Activated CD4-positive, alpha-beta T cell treated with anti-CD3 and anti-CD28 coated beads, Interleukin-2, amount 50 U/mL, for 4 hours (primary cell): ENCODE measurements at places on chromosomes 11 and 22.

GRCh38 chr11:74571062-74571399, 21.4 kb upstream of the POLD3 start:
- no peak for DNase-seq

DNA sequence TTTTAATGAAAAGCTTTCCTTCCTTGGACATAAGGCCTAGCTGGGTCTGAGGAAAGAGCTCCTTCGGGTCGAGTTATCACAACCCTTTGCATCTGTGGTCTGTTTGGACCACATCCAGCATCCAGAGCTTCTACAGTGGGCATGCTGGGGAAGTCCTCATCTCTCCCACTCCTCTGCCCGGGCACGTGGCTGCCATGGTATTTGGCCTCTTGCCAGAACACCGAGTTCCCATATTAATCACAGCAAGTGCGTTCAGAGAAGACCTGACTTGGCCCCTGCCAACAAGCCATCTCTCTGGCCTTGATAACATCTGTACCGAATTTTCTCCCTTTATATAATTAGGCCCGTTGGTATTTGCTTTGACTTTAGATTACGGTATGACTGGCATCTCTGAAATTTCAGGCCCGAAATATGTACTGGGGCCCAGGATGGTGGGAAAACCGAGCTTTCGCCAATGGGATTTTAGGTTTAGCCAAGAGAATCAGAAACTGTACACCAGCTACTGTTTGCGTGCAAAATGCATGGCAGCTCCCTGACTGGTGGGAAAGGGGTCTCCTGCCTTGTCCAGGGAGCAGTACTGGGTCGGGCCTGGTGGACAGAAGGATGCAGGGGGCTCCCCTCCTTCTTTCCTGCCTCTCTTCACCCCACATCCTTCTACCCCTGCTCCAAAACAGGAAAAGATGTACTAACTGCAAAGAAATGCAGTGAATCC, 90.0 kb downstream of the MICAL2 start:
- DNase-seq, result no peak

DNA sequence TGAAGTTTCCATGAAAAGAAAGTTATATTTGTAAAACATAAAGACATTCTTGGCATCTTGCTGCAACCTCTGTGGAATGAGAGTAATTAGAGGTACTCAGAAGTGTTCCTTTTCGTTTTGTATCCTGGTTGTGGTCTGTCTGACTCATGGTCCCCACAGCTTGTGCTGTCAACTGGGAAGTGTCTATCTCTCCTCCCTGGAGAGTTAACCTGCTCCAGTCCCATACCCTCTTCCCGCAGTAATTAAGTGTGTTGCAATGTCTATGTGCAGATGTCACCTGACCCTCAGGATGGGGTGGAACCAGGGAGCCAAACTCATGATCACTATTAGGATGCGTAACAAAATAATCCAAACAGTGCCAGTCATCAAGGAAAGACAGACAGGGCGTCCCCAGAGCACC, 23.0 kb upstream of the ZDHHC13 start:
- DNase-seq, result no peak

GRCh38 chr11:93032580-93032979, 63.1 kb downstream of the MTNR1B start:
- DNase-seq, result no peak

- no peak for DNase-seq
Measured at GRCh38 chr22:39028281-39028680, 7.4 kb downstream of the APOBEC3D start.

DNA sequence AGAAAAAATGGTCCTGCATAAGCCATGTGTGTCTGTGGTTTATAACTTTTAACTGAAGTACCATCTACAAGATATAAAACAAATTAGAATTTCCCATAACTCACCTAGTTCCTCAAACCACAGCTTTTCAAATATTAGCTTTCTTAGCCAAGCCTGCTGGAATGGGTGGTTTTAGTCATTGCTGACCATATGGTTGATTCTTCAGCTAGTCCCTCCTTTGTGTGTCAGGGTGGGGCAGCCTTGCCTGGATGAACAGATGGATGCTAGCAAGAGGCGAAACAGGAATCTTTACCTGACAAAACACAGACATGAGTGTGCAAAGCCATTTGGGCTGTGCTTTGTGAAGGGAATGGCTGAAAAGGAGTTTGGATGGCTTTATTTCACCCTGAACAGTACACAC, 6.9 kb upstream of the B3GNT6 start:
- no peak for DNase-seq

- DNase-seq, result no peak
Measured at GRCh38 chr11:128198216-128198772, 389.1 kb downstream of the ETS1 start.

GRCh38 chr11:45683271-45684058, 18.0 kb upstream of the CHST1 start:
- no peak for DNase-seq

DNA sequence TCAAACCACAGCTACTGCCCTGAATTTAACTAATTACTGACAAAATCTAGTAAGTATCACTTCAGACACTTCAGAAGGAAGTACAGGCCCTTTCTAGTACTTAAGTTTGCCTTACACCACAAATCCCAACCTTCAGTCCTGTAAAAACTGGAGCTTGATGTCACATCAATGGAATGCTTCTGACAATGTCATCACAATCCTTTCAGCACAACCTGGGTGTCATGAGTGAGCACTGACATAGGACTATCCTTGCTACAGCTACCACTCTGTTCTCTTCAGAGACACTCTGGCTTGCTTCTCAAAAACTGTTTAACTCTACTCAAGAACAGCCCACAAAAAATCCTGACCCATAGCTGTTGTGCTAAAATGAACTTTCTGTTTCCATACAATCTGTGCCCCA, 108.2 kb downstream of the RRM1 start:
- DNase-seq, result no peak

- DNase-seq, result no peak
Measured at GRCh38 chr22:44555597-44555996, 57.6 kb upstream of the RTL6 start.

- no peak for DNase-seq
Measured at GRCh38 chr11:122711362-122711761, 55.8 kb downstream of the UBASH3B start.

DNA sequence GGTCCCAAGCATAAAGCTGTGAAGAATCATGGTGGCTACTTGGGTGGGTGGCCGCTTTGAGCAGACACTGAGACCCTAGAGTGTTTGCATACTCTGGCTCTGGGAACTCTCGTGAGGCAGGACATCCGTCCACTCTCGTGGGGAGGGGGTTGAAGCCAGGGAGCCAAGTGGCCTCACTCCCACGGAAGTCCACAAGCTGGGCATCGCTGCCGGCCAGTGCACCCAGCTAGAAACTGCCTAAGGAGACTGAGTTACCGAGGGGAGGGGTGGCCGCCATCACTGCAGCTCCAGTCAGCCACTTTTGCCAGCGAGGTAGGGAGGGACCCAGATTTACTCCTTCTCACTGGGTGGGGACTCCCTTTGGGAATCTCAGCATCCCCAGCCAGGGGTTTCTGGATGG, 20.5 kb downstream of the MRGPRX2 start:
- no peak for DNase-seq

- no peak for DNase-seq
Measured at GRCh38 chr11:64084146-64084950, 48.6 kb downstream of the FLRT1 start.

DNA sequence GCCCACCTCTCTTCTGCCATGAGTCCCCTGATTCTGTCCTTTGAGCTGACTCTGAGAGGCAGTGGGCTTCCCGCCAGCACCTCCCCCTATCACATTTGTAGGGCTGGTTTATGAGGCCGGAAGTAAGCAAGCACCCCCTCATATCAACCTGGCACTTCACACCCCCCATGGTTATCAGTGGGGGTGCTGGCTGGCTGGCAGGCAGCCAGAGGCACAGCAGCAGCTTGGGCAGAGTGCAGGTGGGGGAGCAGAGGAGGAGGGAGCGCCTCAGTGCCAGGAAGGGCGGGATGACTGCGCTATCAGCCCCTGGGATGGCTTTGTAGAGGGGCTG, 22.9 kb upstream of the CHRM4 start:
- no peak for DNase-seq

- DNase-seq, result no peak
Measured at GRCh38 chr22:32888976-32889375, 87.5 kb downstream of the TIMP3 start.

DNA sequence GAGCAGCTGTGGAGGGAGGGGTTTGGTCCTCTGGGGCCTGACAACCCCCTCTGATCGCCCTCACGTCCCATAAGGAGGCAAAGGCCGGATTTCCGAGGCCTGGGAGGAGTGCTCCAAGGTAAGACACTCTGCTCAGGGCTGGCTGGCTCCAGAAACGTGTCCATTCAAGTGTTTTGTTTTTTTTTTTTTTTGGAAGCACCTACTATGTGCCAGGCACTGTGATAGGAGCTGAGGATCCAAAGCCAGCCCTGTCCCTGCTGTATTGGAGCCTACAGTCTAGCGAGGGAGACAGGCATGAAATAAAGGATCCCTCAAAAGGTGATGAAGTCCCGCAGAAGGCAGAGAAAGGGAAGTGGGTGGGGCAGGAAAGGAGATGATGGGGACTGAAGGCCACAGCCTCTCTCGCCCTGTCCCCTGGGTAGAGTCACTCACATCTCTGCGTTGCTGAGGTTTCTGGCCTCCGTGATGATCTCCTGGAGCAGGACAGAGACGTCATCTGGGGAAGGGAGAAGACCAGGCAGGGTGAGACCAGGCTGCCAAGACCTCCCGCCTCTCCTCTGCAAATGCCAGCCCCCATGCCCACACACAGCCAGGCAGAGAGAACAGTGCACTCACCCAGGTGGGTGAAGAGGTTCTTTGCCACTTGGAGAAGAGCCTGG, 89.2 kb downstream of the PDE2A start:
- no peak for DNase-seq

- DNase-seq, result no peak
Measured at GRCh38 chr11:67287355-67288197, 1.5 kb upstream of the ANKRD13D start.

- no peak for DNase-seq
Measured at GRCh38 chr11:115078461-115079438, 400.4 kb downstream of the NXPE2 start.

DNA sequence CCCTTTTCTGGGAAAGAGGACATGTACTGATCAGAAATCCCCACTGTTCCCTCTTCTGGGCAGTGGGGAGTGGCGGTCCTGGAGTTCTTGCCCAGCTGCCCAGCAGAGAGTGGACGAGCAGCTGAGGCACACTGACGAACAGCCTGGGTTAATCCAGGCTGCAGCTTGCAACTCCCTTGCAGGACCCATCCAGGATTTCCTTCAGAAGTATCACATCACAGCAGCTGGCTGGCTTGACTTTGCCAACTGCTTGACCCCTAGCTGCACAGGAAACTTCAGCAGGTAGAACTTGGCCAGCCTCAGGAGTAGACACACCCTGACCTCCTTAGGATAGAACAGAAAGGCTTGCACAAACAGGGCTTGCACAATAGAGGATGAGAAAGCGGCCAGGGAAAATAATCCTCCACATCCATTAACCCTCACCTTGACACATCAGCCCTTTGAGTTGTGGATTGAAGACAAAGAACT, 27.9 kb upstream of the FZD4 start:
- DNase-seq, result no peak

GRCh38 chr22:26529345-26529744, 17.1 kb upstream of the TFIP11 start:
- DNase-seq, result no peak

DNA sequence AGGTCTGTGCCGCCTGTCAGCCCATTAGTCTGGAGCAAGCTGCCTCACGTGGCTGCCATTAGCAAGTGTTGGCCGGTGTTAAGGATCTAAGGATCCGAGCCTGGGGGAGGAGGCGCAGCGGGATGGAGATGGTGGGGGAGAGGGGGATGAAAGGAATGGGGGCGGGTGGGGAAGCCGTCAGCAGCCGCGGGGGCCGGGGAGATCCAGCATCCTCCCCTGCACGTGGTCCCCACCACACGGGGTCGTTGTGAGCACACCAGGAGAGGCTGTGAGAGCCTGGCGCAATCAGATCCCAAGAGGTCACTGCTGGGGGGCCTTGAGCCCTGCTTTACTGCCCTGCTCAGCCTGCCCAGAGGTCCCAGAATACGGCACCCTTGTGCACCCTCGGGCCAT, 7.3 kb downstream of the CABP7 start:
- no peak for DNase-seq

DNA sequence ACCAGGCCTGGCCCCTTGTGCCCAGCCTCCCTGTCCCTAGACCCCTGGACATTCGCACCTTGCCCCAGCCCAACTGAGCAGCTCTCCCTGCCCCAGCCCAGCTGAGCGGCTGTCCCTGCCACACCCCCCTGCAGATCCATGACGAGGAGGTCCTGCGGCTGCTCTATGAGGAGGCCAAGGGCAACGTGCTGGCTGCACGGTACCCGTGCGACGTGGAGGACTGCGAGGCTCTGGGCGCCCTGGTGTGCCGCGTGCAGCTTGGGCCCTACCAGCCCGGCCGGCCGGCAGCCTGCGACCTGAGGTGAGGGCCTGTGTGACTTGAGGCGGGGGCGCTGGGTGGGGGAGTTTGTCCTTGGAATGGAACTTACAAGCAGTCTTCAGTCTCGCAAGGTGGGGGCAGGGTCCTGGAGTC, 7.7 kb downstream of the FRMD8 start:
- no peak for DNase-seq

GRCh38 chr11:128841461-128842072, 25.5 kb downstream of the KCNJ1 start:
- no peak for DNase-seq

GRCh38 chr11:10856689-10857458, 979 bp downstream of the ZBED5 start:
- no peak for DNase-seq

DNA sequence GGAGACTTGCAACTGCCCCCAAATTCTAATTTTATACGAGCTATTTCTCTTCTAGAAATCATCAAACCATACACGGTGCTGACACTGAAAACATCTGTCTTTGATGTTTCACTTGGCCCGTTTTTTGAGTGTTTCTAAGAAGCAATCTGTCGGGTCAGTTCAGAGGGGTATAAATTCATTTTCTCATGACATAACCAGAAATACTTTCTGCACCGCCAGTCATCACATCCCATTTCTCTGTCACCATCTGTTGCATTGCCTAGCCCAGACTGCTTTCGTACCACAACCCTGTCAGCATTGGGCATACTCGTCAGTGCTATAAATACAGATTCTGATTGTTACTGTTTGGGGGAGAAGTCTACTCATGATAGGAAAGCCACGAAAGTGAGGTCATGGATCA, 63.1 kb upstream of the CCDC90B start:
- no peak for DNase-seq

DNA sequence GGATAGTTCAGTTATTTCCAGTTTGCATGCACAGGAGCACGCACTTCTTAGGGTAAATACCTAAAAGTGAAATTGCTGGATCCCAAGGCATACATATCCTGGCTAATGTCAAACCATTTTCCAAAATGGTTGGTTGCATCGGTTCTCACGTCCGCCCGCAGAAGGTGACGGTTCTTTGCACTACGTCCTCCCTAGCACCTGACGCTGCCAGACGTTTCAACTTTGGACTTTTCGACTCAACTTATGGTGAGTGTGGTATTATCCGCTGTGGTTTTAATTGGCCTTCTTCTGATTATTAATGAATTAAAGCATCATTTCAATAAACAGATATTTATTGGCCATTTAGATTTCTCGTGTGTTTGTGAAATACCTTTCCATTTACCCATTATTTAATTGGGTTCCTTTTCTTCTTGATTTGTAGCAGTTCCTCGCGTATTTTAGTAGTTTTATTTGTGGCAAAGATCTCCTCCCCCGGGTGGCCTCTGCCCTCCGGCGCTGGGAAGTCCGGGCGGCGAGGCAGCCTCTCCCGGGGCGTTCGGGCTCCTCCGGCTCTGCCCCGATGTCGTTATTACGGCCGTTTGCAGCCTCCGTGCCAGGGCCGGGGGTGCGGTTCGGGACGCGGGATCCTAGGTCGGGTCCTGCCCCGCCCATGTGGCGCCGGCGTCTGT, at the start of gene JHY:
Gene JHY, plus strand, starts transcription at position 571 of the 668 bp plus-strand sequence. CDS start 3,091 bp downstream, outside the sequence.
- peak; percentile 32 for DNase-seq

- no peak for DNase-seq
Measured at GRCh38 chr11:106014620-106015019, 7.4 kb downstream of the MSANTD4 start.

GRCh38 chr11:70326365-70326811, 55.9 kb downstream of the PPFIA1 start:
- DNase-seq, result no peak
